ENCODE measurements at places on chromosomes 1 and 21. TPM values are rescaled to one million over a fixed set of nuclear protein-coding genes. Genes with fewer than 3 reads are reported as not detected.
A peak's percentile ranks its signal among the peaks of the same experiment; 100 is the strongest.

GRCh38 chr21:25967901-25968438 lies 202.6 kb downstream of the APP start:
- peaks cover 18% of the 10 kb centered on the region for H3K4me1 ChIP-seq
- no peak overlapping the region for H3K27ac ChIP-seq
- H3K36me3 ChIP-seq = peaks cover 4% of the 10 kb centered on the region

- H3K4me3 ChIP-seq = no peak overlapping the region
- DNase-seq = no peak
- H3K27me3 ChIP-seq = no peaks in the 10 kb centered on the region
- H3K27ac ChIP-seq = no peak overlapping the region
- H3K36me3 ChIP-seq = no peaks in the 10 kb centered on the region
Observed at GRCh38 chr1:38546636-38547035, 312.9 kb downstream of the RRAGC start.

S100A7A gene
- not detected for total RNA-seq

PADI1 gene
- 0.27 TPM for total RNA-seq

- H3K27ac ChIP-seq = no peak overlapping the region
- no peaks in the 10 kb centered on the region for H3K36me3 ChIP-seq
- H3K4me3 ChIP-seq = no peak overlapping the region
- no peaks in the 10 kb centered on the region for H3K27me3 ChIP-seq
- H3K4me1 ChIP-seq = peaks cover 5% of the 10 kb centered on the region
- DNase-seq = no peak
Observed at GRCh38 chr1:117389284-117389683, 22.0 kb downstream of the MAN1A2 start.

- peaks cover 21% of the 10 kb centered on the region for H3K4me1 ChIP-seq
- peak; percentile 43 for DNase-seq
- H3K27me3 ChIP-seq = no peaks in the 10 kb centered on the region
- H3K27ac ChIP-seq = no peak overlapping the region
- H3K36me3 ChIP-seq = no peaks in the 10 kb centered on the region
- H3K4me3 ChIP-seq = no peak overlapping the region
Observed at GRCh38 chr1:147625362-147625995, 44.8 kb downstream of the ACP6 start.

ZMPSTE24 gene
- 51.2 TPM for total RNA-seq

DNA sequence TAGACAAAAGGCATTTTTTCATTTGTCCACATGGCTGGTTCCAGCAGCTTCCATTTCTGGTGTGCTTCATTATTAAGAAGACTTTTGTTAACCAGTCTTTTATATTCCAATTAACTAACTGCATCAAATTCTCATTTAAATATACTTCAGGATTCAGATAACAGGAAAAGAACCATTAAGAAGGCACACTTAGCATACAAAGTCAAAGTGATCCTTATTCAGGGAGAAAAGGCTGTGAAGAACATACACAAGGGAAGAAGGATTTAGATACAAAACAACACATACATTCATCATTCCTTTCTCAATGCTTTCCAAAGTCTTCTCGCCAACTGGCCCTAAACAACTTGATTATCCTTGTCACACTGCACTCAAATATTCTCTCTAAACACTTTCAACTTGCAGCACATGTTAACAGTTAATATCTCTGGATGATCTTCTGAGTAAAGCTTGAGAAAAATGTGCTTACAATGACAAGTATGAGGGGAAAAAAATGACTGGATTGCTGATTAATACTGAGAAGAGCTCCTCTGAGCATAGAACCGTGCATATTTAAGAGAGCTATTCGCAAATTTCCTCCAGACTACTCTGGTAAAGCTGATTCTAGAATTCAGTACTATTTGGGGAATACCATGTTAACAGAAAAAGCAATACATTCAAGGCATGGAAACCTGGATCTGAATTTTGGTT lies 225.2 kb upstream of the TNR start:
- no peaks in the 10 kb centered on the region for H3K27me3 ChIP-seq
- peaks cover 10% of the 10 kb centered on the region for H3K4me1 ChIP-seq
- no peak for DNase-seq
- H3K27ac ChIP-seq = no peak overlapping the region

- H3K4me3 ChIP-seq = peak overlapping the region; percentile 63
- H3K27ac ChIP-seq = no peak overlapping the region
- peaks cover 7% of the 10 kb centered on the region for H3K4me1 ChIP-seq
Observed at GRCh38 chr1:236280438-236281197, 1.1 kb downstream of the ERO1B start.

- H3K27ac ChIP-seq = no peak overlapping the region
- no peak overlapping the region for H3K4me3 ChIP-seq
- no peaks in the 10 kb centered on the region for H3K36me3 ChIP-seq
- no peak for DNase-seq
Observed at GRCh38 chr1:208010487-208011071, 99.7 kb upstream of the CD34 start.

GRCh38 chr1:221840511-221841243 lies 98.8 kb upstream of the DUSP10 start:
- H3K36me3 ChIP-seq = no peaks in the 10 kb centered on the region
- H3K4me3 ChIP-seq = no peak overlapping the region
- no peak overlapping the region for H3K27ac ChIP-seq

DNA sequence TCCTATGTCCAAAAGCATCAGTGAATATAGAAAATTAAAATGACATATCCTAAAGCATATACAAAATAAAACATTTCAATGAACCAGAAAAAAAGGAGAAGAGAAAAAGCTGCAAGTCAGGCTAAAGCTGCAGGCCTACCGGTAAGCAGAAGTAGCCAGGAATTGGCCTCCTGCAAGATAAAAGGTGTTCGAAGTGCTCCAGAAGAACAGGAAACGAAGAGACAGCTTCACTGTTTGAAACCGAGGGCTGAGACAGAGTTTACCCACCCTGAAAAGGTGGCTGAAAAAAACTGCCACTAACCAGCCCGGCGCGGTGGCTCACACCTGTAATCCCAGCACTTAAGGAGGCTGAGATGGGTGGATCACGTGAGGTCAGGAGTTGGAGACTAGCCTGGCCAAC lies 37.4 kb downstream of the NSL1 start:
- peak overlapping the region; percentile 22 for H3K4me3 ChIP-seq
- peaks cover 47% of the 10 kb centered on the region for H3K4me1 ChIP-seq
- H3K27me3 ChIP-seq = no peaks in the 10 kb centered on the region
- H3K36me3 ChIP-seq = no peaks in the 10 kb centered on the region

KCNK1 gene
- total RNA-seq = 12.7 TPM

DNA sequence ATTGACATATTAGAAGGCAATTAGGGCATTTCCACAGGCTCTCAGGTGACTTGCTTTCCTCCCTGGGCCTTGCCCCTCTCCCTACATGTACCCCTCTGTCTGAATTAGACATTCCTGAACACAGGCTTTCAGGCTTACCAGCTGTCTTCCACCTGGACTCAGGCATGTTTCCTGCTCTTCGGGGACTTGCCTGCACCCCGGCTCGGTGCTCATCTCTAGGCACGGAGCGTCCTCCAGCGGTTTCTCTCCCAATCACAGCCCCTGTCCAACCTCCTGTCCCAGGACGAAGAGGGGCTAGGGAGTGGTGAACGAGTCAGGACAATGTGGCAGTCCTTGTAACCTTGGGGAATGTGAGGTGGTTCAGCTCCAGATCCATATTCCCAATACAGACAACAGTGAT lies 4.2 kb downstream of the PROK1 start:
- H3K36me3 ChIP-seq = no peaks in the 10 kb centered on the region
- H3K4me3 ChIP-seq = no peak overlapping the region
- H3K4me1 ChIP-seq = peaks cover 8% of the 10 kb centered on the region

DNA sequence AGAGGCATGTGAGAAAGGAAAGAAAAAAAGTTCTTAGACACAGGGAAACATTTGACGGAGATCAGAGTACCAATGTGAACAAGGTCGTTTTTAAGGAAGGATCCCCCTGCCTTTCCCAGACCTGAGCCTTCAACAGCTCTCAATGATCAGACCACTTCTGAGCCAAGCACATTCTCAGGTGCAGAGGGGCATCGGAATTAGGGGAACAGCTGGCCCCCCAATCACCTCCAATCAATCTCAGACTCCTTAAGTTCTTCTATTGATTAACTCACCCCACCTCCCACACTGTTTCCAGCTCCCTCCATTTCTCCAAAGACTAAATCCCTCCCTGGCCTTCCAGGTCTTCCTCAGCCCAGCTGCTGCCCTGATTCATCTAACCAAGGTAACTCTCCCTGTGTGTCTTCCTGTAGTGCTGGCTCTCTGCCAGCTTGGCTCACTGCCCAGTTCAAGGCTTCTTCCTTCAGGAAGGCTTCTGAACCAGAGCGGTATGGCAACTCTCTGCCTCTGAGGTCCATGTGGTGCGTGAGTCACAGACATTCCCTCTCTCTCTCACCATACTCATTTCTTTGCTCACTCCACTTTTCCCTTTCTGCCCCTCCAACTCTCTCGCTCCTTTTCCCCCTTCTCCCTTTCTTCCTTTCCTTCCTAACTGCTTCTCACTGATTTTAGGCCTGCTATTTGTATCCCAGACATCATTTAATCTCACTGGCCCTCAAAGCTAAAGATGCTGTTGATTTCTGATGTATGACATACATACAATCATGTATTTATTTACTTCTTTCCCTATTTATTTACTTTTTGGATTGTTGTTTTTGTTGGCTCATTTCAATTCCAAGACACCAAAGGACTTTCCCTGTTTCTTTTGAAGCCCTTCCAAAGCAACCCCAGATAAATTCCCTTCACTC lies 18.1 kb downstream of the CFAP45 start:
- no peak overlapping the region for H3K4me3 ChIP-seq

- DNase-seq = no peak
- H3K4me1 ChIP-seq = no peaks in the 10 kb centered on the region
- H3K27me3 ChIP-seq = no peaks in the 10 kb centered on the region
- H3K4me3 ChIP-seq = no peak overlapping the region
- no peaks in the 10 kb centered on the region for H3K36me3 ChIP-seq
Observed at GRCh38 chr1:65921446-65921845, 128.8 kb downstream of the PDE4B start.

DNA sequence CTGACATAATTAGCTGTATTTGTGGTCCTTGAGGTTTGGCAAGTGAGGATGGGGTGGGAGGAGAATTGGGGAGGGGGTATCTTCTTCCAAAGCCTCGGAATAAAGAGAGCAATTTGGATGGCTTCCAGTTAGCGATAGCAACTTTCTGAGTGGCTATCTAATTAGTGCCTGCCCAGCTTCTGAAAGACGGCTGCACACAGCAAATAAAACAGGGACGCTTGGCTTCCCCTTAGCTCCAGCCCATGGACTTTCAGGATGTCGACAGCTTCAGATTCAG lies 31.1 kb downstream of the KLHDC7A start:
- no peak for DNase-seq
- H3K4me1 ChIP-seq = no peaks in the 10 kb centered on the region
- no peak overlapping the region for H3K4me3 ChIP-seq
- no peaks in the 10 kb centered on the region for H3K36me3 ChIP-seq
- no peaks in the 10 kb centered on the region for H3K27me3 ChIP-seq
- no peak overlapping the region for H3K27ac ChIP-seq

DNA sequence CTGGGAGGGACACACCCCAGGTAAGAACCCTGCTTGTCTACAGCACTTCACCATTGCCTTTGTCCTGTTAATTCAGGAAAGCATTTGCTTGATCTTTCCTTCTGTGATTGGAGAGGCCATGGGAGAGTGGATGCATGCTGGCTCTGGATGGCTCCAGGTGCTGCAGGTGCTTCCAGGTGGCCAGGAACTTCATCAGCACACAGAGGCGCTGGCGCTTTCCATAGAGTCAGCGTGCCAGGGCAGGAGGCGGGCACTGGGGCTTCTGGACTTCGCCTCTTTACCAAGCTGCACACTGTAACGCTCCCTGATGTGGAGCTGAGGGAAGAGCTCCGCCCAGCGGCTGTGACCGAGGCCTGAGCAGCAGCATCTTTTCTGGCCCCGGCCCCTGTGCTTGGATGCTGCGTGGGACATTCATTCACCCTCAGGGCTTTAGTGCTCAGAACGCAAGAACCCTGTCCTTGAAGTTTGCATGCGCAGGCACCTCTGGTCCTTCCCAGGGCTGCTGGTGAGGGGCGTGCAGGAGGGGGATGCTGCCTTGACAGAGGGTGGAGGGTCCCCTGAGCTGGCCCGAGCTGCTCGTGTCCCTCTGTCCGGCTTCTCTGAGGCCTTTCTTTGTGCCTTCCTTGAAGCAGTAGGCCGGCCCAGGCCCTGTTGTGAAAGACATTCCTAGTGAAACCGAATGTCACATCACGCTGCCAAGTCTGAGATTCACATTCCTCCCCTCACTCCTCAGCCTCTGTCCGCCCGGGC lies 1.6 kb upstream of the MX2 start:
- no peaks in the 10 kb centered on the region for H3K27me3 ChIP-seq
- H3K27ac ChIP-seq = no peak overlapping the region
- H3K4me3 ChIP-seq = no peak overlapping the region
- H3K36me3 ChIP-seq = no peaks in the 10 kb centered on the region
- DNase-seq = peak; percentile 49
